ENCODE measurements at places on chromosomes 6 and 20. TPM values are rescaled to one million over a fixed set of nuclear protein-coding genes. Genes with fewer than 3 reads are reported as not detected.

The FOXQ1 gene
- total RNA-seq, result not detected

The CDSN gene
- total RNA-seq, result not detected

The ASIP gene
- not detected for total RNA-seq

The MROH8 gene
- 0.98 TPM for total RNA-seq

The BPI gene
- not detected for total RNA-seq

The MRPS10 gene
- total RNA-seq, result 34.6 TPM

The TENT5A gene
- 0.78 TPM for total RNA-seq

The JAG1 gene
- total RNA-seq, result 0.12 TPM

The C20orf204 gene
- total RNA-seq, result 14.7 TPM

The UTRN gene
- total RNA-seq, result 132 TPM

The ZNF165 gene
- total RNA-seq, result 0.44 TPM

The OSER1 gene
- 25.3 TPM for total RNA-seq

The TPX2 gene
- total RNA-seq, result 79.9 TPM

The RBBP8NL gene
- total RNA-seq, result not detected

The DOK5 gene
- 3.1 TPM for total RNA-seq

The PDE10A gene
- total RNA-seq, result not detected

The C20orf141 gene
- total RNA-seq, result not detected

The VSTM2L gene
- 0.15 TPM for total RNA-seq

The RHAG gene
- not detected for total RNA-seq

The HLA-DQA2 gene
- 13.2 TPM for total RNA-seq

The PI16 gene
- 4.6 TPM for total RNA-seq

The HLA-DRB1 gene
- 173 TPM for total RNA-seq

The SIGLEC1 gene
- total RNA-seq, result not detected

The HTR1B gene
- not detected for total RNA-seq

The PLN gene
- total RNA-seq, result not detected

The TJAP1 gene
- total RNA-seq, result 38.5 TPM

The LINC00237 gene
- not detected for total RNA-seq

The DYNLT2 gene
- 2.5 TPM for total RNA-seq

The IL20RA gene
- not detected for total RNA-seq

The RNF39 gene
- not detected for total RNA-seq

The CST5 gene
- total RNA-seq, result not detected

The ENPP4 gene
- 6.8 TPM for total RNA-seq

The PCSK2 gene
- not detected for total RNA-seq

The SULF2 gene
- 0.71 TPM for total RNA-seq

The RBPJL gene
- 0.17 TPM for total RNA-seq

The PRL gene
- not detected for total RNA-seq

The RIMS1 gene
- not detected for total RNA-seq

The GPSM3 gene
- total RNA-seq, result 265 TPM

The WFDC5 gene
- not detected for total RNA-seq

The SLC22A1 gene
- total RNA-seq, result 4.0 TPM

The QKI gene
- 72.1 TPM for total RNA-seq

The ENPP1 gene
- 0.24 TPM for total RNA-seq

The MAD2L1BP gene
- 46.8 TPM for total RNA-seq

The RIPPLY2 gene
- not detected for total RNA-seq

The OTOR gene
- not detected for total RNA-seq

The OR2H2 gene
- total RNA-seq, result not detected

The XKR7 gene
- not detected for total RNA-seq

The MEI4 gene
- not detected for total RNA-seq

The NOX3 gene
- total RNA-seq, result not detected
